ENCODE measurements at places on chromosomes 2 and 18.

- DNase-seq: no peak
Observed at GRCh38 chr18:32175265-32175664, 14.6 kb upstream of the MEP1B start.

DNA sequence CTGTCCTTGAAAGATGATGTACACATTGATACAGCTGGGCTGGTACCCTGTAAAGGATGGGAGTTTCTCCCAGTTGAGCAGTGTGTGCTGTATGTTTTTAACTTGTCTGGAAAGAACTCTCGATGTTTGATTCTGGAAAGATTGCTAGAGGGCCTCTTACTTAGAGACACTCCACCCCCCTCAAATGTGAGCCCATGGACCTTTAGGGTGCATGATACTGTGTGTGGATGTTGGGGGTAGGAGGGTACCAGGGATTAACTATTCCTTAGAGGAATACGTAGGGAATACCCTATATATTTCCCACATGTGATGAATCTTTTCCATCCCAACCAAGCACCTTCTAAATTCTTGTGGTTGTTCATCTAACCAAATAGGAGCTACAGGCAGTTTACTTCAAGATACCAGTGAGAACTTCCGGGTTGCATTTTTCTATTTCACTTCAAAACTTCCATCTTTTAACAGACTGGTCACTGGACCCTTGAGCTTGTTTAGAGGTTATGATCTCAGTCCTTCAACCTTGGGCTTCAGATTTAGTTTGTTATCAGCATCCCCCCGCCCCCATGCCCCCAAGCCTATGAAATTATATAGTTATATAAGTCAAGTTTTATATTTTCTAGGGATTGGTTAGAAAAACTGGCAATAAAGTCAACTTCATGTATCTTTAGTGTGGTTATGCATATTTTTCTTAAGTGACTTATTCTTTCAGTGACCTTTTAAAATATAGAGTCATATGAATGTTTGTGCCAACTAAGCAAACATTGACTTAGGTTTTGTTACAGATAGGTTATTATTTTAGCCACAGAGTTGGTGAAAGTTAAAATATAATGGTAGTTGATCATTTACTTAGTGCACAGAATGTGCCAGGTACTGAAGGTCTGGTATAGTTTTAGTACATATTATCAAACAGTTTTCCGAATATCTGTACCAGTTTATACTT is 18.2 kb downstream of the AFTPH start:
- no peak for DNase-seq

- DNase-seq: no peak
Observed at GRCh38 chr2:23425885-23426262, 40.9 kb downstream of the KLHL29 start.

DNA sequence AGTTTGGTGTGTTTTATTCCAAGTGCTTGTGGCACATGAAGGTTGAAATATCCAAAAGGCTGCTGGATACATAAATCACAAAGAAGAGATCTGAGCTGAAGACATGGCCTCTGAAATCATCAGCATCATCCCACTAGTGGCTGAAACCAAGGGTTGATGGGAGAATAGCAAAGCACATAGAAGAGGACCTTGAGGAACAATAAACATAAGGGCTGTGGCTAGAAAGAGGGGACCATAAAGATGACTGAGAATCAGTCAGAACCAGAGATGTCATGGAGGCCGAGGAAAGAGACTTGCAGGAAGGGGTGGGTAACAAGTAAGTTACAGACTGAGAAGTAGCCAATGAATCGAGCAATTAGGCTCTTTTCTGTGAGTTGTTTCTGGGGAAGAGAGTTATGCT is 116.8 kb downstream of the CDC42EP3 start:
- DNase-seq: no peak

DNA sequence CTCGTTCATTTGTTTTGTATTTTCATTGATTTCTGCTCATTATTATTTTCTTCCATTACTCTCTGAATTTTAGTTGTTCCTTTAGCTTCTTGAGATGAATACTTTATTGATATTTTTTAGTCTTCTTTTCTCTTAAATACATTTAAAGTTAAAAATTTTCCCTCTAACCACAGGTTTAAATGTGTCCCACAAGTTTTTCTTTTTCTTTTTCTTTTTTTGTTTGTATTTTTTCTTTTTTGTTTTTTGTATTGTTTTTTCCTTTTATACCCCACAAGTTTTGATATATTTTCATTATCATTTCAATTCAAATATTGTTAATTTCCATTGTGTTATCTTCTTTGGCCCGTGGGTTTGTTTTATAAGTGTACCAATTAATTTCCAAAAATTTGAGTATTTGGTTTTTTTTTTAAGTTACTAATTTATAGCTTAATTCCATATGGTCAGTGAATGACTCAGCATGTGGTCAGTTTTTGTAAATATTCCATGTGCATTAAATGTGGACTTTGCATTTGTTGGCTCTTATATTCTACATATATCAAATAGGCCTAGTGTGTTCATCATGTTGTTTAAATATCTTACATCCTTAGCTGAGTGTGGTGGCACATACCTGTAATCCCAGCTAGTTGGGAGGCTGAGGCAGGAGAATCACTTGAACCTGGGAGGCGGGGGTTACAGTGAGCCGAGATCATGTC is 16.2 kb downstream of the CENPO start:
- DNase-seq: no peak

DNA sequence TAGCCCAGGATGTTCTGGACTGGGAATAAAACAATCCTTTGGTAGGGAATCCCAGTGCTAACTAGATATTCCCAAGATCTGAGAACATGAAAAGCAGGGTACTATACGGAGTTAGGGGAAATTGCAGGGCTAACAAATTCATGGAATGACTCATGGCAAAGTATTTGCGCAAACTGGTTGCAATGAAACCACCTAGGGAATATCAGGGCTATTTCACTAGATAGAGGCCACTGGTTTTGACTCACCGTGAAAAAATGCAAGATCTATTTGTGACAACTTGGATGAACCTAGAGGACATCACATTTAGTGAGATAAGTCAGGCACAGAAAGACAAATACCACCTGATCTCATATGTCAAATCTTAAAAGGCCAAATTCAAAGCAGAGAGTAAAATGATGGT is 233.3 kb downstream of the MBD2 start:
- no peak for DNase-seq

GRCh38 chr2:58906081-58906645 is 665.0 kb upstream of the FANCL start:
- DNase-seq: no peak

DNA sequence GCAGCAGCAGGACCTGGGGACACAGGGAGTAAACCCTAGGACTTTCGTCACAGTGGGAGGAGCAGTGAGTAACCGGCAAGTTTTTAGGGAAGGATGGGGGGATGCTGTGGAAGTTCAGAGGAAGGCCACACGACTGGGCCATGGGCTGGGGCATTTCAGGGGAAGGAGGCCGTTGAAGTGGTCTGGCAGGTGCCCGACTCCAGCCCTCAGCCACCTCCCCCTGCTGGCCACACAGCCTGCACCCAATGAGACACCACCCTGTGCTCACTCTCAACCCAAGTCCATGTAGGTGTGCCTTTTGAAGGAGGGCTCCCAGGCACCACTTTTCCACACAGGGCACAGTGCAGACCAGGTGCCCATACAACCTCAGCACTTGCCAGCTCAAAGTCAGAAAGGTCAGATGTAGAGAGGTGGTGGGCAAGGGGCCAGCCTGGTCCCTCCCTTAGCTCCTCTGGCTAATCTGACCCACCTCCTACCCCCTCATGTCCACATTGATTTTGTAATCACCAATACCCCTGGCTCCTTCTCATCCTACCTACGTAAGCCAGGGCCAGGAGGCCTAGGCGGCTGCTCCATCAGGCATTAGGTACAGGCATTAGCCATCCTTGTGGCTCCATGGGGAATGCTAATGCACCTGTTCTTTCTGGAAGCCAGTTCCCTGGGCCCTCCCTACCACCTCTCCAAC is 211.2 kb downstream of the SMAD2 start:
- no peak for DNase-seq

DNA sequence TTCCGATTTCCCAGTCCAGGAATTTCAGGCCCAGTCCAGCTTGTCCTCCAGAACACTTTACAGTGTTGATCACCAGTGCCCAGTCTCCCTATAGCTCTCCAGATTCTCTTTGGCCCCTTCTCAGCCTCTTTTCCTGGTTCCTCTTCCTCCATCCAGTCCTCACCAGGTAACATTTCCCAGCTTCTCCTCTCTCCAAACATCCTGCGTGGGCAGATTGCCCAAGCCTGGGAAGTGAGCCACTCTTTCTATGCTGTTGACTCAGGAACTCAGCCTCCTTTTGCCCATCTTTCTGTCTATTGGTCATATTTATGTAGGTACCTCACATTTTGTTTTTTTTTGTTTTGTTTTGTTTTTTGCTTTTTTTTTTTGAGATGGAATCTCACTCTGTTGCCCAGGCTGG is 109.4 kb downstream of the LYPD1 start:
- no peak for DNase-seq

- no peak for DNase-seq
Observed at GRCh38 chr2:1837022-1837421, 92.7 kb upstream of the PXDN start.

GRCh38 chr2:231100990-231101389 is 23.9 kb downstream of the HTR2B start:
- DNase-seq: no peak

DNA sequence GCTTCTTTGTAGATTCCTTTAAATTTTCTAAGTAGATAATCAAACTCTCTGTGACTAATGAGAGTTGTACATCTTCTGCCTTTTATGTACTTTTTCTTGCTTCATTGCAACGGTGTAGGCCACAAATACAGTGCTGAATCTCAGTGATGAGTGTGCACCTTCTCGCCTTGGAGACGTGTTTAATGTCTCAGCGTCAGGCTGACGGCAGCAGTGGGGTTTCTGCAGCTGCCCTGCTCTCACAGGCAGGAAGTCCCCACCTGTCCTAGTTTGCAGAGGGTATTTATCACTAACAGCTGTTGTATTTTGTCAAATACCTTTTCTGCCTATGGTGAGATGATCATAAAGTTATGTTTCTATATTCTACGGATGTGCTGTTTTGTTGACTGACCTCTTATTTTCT is 13.3 kb downstream of the AGXT start:
- DNase-seq: no peak

- no peak for DNase-seq
Observed at GRCh38 chr2:200397785-200398184, 91.3 kb downstream of the SPATS2L start.

- DNase-seq: no peak
Observed at GRCh38 chr2:46937471-46937901, 21.9 kb upstream of the MCFD2 start.

DNA sequence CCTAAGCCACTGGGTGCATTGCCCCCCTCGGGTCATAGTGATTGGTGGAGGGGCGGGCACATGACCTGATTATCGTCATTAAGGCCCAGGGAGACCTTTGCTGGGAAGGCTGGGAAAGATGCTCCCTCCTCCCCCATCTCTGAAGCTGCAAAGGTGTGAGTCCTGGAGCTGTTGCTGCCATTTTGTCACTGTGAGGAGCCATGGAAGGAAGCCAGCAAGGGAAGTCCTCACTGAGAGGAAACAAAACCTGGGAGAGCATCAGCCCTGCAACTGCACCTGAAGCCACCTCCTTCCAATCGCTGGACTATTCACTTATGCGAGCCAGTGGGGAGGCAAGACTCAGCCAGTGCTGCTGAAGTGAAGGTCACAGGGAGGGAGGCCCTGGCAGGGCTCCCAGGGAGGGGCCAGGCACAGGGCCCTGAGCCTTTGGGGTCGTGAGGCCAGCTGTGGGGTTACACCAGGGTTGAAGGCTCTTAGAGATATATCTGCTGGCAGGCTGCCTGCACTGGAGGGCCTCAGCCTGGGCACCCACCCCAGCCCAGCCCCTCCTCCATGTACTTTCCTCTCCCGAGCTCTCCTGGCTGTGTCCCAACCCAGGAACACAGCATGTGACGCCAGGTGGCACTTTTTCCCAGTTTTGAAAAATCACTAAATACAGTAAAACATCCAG is 10.7 kb upstream of the FAHD2A start:
- no peak for DNase-seq

- DNase-seq: no peak
Observed at GRCh38 chr2:133888621-133889219, 320.5 kb upstream of the NCKAP5 start.

DNA sequence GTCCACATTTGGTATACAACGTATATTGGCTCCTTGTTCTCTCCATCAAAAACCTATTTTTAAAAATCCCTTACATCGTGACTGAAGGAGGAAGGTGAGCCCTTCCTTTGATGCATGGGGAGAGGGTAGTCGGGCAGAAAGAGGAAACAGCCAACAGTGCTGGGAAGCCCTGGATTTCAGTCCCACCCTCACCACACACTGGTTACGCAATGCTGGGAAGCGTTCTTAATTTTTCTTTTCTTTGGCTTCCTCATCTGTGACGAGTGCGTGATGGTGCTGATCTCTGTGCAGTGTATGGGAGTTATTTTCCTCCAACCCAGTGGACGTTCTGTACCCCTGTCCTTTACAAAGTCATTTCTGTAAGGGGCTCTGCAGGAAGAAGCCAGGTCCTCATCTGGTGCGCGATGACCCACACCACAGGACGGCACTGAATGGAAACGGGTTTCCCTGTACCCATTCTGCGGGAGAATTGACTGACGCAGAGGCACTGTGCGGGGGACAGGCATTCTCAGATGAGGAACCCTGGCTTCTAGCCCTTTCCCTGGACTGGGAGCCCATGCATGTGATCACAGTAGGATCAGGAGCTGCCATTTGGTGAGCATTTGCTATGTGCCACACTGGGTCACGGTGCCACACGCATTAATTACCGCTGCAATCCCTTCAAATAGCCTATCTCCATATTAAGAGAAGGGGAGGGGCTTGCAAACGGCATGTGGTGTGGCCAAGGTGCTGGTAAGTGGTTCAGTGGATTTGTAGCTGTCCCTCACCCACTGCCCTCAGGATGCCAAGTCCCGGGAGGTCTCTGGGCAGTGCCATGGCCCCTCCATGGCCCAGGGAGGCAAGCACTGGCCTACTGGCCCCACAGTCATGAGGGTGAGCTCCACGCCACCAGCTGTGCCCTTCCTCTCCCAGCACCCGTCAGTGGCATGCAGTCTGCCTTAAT is 4.3 kb downstream of the COLEC11 start:
- no peak for DNase-seq

DNA sequence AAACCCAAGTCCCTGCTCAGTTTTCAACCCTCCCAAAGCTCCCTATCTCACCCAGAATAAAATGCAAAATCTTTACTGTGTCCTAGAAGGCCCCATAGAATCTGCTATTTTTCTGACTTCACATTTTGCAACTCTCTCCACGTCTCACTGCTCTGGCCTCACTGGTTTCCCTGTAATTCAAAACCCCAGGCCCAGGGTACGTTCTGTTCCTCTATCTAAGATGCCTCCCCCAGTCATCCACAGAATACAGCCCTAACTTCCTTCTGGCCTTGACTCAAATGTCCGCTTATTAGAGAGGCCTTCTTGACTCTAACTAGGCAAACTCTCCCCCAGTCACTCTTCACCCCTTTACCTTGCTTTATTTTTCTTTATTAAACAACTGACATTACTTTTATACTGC is 42.0 kb downstream of the FAM161A start:
- DNase-seq: no peak

GRCh38 chr2:35462226-35462998 is 893.2 kb upstream of the CRIM1 start:
- no peak for DNase-seq

- DNase-seq: no peak
Observed at GRCh38 chr18:36752929-36753865, 75.6 kb downstream of the TPGS2 start.
